ENCODE measurements at places on chromosomes 11 and 22.

GRCh38 chr22:35218079-35218478, 39.2 kb upstream of the HMGXB4 start:
- peak; percentile 66 for DNase-seq

DNA sequence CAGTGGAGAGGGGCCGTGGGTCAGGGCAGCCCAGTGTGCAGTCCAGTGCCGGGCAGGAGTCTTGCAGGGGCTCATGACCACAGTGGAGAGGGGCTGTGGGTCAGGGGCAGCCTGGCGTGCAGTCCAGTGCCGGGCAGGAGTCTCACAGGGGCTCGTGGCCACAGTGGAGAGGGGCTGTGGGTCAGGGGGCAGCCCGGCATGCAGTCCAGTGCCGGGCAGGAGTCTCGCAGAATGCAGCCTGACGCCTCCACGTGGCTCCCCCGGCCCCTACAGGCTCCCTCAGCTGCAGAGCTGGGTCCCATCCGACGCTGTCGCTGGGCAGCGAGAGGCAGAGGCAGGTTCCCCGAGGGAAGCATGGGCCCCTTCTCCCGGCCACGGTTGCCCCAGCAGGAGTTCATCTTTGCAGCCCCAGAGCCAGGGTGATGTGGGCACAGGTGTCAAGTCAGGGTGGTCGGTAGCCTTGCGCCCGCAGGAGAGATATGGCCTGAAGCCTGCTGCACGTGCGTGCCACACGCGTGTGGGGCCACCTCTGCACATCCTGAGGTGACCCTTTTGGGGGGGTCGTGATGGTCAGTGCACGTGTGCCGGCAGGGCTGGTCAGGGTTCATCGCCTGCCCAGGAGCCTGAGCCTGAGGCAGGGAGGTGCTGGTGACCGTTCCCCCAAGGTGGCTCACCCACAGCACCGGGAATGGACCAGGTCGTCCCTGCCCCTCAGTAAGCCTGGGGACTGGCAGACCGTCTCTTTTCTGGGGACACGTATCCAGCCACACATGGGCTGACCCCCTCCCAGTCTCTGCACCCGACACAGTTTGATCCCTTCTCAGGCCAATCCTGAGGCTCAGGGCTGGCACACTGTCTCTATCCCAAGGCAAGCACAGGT, 2.9 kb downstream of the IFITM5 start:
- DNase-seq: no peak

GRCh38 chr11:45045683-45046471, 95.2 kb upstream of the TP53I11 start:
- peak; percentile 43 for DNase-seq

- no peak for DNase-seq
These were observed 1121.6 kb downstream of the BRD1 start for GRCh38 chr22:48705917-48706605.

DNA sequence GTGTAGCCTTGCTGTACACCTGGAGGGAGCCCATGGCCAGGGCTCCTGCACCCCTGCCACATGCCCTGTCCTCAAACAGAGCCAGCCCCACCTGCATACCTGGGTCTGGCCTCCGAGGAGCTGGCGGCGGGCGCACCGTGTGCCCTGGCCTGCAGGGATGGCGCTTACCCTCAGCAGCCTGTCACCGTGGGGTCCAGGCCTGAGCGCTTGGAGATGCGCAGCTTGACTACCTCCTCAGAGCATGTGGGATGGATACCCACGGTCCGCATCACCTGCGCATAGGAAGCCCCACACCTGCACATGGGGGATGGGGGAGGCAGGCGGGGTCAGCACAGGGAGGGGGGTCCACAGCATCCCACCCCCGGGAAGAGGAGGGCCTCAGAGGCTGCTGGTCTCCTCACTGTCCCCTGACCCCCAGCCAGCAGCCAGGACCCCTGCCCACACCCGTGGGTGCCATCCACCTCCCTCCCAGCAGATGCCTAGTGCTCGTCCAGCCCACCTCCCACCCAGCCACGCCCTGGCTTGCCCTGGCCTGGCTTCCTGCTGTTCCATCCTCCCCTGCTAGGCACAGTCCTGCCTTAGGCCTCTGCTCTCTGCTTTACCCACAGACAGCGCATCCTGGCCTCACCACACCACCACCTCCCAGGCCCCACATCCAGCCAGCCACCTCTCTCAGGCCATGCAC, 22.4 kb upstream of the GNB1L start:
- no peak for DNase-seq
